ENCODE measurements at places on chromosomes 3 and 15. TPM values are rescaled to one million over a fixed set of nuclear protein-coding genes. Genes with fewer than 3 reads are reported as not detected.

EIF5A2 gene
- 11.2 TPM for total RNA-seq

DNA sequence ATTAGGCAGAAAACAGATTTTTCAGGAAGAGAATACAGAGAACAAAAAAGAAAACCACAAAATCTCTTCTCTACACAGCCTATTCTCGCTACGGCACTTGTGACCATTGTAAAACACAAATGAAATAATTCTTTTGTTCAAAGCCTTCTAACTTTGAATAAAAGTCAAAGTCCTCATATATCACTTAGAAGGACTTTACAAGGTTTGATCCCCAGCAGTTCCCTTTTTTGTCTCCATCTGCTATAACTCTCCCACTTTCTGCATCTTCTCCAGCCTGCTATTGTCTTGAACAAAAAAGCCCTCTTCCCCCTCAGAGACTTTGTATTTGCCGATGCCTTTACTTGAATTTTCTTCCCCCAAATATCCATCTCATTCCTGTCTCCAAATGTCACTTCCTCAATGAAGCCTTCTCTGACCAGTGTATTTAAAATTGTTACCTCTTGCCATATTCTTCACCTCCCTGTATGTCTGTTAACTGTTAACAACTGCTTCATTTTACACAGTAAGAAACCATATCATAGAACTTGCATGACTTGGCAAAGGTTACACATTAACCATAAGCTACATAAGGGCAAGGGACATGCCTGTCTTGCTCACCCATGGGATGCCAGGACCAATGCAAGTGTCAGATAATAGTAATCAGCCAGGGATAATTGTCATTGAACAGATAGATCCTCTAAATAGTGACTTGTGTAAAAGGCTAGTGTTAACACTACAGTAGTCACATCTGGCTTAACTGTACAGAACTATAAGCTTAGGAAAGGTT, 122.4 kb downstream of the CBLB start:
- no peak for DNase-seq

GRCh38 chr3:53718462-53718861, 127.8 kb downstream of the CHDH start:
- DNase-seq, result no peak

GRCh38 chr3:189724356-189724755, 93.2 kb downstream of the TP63 start:
- DNase-seq, result no peak

DNA sequence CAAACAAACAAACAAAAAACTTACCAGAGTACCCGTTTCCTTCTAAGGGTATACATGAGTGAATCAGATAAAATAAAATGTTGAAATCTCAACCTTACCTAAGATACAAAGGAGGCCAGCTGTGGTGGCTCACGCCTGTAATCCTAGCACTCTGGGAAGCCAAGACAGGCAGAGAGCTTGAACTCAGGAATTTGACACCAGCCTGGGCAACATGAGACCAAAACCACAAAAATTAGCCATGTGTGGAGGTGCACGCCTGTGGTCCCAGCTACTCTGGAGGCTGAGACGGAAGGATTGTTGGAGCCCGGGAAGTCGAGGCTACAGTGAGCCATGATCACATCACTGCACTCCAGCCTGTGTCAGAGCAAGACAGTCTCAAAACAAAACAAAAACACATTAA, 11.0 kb upstream of the FAM219B start:
- DNase-seq, result no peak
